ENCODE measurements at places on chromosomes 4 and X. TPM values are rescaled to one million over a fixed set of nuclear protein-coding genes. Genes with fewer than 3 reads are reported as not detected.

GRCh38 chr4:1880332-1880731, 9.1 kb downstream of the NSD2 start:
- no peak for DNase-seq

DNA sequence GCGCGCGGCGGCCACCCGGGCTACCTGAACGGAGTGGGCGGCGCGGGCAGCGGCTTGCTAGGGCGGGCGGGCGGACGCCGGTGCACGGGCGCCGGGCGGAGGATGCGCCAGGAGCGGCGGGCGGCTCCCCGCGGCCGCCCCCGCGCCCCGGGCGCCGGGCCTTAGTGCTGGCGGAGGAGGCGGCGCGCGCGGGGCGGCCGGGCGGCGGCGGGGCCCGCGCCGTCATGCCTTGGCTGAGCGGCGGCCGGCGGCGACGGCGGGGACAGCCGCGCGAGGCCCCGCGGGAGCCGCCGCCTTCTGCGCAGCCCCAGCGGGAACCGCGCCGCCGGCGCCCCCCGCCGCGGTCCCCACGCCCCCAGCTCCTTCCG, 48.2 kb downstream of the CLDN34 start:
- DNase-seq, result no peak

DNA sequence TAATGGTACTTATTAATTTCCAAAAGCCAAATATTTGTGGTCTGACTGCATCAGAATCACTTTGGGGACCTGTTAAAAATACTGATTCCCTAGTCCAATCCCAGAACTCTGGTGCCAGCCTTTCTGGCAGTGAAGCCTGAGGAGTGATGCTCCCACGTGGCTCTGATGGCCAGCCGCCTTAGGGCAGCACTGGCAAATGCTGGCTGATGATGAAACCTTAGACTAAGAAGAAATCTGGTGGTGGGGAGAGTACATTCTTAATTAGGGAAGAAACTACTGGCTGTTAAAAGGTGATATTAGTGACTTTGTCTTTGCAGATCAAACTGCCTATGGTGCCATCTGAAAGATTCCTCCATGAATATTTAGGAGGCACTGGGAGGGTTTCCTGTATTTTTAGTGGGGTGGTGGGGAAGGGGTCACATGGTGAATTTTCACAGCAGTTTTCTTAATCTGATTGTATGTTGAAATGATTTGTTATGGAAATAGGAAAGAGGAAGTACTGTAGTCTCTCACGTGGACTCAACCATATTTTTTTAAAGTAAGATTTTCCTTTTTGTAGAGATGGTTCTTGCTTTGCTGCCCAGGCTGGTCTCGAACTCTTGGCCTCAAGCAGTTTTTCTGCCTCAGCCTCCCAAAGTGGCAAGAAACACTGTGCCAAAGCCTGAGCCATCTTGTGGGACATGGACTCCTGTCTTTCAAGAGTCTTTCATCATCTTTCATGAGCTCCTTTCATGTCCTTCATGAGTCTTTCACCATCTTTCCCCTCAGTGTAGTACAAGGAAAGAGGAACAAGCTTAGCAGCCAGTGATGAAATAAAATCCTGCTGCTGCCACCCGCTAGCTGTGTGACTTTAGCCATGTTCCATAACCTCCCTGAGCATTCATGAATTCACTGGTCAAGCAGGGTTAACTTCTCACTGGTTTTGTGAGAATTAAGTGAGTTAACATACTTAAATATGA, 90.8 kb downstream of the ZNF330 start:
- no peak for DNase-seq

GRCh38 chr4:77931452-77932135, 69.0 kb downstream of the MRPL1 start:
- no peak for DNase-seq

GRCh38 chr4:177879851-177880250, 437.6 kb upstream of the AGA start:
- no peak for DNase-seq

DNA sequence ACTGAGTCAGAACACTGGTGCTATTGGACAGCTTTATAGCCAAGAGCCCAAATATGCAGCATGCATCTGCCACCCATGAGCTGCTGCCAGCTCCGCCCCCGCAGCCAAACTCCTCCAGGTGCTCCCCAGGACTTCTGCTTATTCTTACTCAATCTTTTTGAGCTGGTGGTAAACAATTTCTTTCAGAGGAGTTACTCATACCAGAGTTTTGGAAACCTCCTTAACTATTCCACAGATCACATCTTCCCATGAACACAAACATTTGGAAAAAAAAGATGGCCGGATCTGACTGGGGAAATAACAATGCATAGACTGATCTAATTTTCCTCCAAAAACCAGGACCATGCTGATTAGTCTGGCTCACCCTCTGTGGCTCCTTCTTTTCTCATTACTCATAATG, 399.9 kb downstream of the GPM6A start:
- no peak for DNase-seq

- DNase-seq, result no peak
Measured at GRCh38 chrX:22912616-22913015, 87.1 kb upstream of the DDX53 start.

DNA sequence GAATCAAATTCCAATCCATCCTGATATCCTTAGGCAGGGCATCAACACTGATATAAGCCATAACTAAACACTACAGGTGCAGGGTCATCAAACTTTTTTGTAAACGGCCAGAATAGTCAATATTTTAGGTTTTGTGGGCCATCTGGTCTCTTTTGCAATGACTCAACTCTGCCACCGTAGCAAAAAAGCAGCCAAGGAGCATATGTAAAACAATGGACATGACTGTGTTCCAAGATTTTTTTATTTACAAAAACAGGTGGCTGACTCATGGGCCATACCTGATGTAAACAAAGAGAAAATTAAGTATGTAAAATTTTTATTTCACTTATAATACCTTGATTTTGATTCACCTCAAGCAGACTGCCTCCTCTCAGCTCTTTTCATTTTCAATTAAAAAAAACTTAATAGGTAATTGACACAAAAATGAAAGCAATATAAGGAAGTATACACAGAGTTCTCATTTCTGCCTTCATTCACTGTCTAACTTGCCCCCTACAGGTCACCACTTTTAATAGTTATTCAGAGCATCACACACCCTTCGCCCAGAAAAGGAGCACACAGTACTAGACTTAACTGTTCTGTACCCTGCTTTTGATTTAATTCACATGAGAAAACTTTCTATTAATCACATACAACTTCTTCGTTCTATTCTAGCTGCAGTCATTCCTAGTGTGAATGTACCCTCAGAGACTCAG, 35.3 kb upstream of the GPM6B start:
- DNase-seq, result no peak

DNA sequence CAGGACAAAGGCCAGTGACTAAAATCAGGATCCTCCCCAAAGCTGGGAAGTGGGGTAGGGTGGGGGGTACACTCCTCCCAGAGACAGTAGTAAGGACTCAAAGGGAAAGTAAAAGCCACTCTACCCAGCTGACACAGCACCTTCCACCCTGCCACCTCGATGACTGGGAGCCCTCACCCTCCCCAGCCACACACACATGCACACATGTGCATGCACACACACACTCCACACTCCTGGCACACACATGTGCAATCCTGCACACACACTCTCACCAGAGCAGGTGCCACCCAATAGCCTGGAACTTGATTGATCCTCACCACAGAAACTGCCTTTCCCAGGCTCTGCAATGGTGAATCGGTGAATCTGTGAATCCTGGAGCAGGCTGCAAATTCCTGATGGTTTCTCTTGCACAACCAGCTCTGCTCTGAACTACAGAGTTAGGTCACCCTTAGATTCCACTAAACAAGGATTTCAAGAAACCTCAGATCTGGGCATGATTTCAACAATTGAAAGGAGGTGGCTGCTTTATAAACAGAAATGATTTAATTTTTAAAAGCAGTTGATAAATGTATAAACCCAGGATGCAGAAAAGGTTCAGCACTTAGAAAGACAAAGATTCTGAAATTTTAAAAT, 21.5 kb downstream of the AMOT start:
- no peak for DNase-seq

GRCh38 chrX:71321731-71322130, 20.2 kb downstream of the ITGB1BP2 start:
- no peak for DNase-seq

DNA sequence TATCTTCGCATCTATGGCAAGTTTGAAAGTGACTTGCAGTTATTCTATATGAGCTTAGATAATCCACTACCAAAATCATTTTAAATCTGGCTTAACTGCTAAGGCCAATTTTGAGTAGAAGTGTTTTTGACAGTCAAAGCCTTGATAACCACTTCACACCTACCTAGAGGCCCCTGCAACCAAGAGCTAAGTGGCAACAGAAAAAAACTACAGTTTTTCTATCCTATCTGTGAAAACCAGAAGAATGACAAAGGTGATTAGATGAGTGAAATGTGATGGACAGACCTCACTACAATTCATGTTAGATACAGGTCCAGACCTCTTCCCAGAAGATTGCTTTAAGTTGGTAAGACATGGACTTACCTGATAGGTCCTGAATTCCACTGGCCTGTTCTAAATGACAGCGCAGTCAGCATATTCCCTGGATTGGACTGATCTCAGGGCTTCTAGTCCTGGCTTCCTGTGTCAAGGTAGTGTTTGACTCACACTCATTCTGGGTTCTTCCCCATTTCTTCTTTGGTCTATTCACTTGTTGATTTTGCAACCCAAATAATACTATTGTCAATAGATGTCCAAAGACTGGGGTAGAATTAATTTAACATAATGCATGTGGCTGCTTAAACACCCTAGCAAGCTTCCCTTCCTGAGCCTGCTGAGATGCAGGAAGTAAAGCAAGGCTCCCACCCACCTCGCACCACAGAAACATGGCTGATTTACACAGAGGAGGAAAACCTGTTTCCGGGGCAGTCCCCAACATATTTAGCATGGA, 65.1 kb downstream of the PPP3CA start:
- no peak for DNase-seq

DNA sequence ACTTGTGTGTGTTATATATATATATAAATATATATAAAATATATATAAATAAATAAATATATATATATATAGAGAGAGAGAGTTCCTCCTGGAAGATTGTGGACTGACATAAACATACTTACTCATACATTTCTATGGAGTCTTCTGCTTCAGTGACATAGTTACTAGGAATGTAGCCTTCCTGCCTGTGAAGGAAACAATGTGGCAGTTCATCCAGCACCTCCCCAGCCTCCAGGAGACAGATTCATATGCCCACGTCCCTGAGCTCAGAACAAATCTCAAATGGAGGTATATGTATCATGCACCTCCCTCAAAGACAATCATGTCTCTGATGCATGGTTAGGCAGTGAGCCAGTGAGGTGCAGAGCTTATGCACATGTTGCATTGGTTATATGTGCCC, 11.4 kb upstream of the TIMM8A start:
- DNase-seq, result no peak

DNA sequence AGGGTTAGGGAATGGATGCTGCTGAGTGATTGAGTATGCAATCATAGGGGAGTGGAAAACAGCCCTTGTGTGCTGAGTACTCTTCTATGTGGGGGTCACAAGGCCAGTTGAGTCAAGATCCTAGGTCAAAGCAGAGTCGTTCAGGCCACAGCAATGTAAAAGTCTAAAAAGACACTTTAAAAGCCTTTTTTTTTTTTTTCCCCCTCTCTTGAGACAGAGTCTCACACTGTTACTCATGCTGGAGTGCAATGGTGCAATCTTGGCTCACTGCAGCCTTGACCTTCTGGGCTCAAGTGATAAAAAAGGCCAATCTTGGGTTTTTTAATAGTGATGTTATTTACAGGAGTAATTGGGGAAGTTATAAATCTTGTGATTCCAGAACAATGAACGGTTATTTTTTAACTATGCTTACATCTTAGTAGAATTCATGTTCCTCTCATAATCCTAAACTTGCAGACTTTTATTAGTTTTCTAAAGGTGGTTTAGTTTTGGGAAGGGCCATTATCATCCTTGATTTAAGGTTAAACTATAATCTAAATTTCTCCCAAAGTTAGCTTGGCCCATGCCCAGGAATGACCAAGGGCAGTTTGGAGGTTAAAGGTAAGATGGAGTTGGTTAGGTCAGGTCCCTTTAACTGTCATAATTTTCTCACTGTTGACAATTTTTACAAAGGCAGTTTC, 82.2 kb upstream of the BMP2K start:
- no peak for DNase-seq

DNA sequence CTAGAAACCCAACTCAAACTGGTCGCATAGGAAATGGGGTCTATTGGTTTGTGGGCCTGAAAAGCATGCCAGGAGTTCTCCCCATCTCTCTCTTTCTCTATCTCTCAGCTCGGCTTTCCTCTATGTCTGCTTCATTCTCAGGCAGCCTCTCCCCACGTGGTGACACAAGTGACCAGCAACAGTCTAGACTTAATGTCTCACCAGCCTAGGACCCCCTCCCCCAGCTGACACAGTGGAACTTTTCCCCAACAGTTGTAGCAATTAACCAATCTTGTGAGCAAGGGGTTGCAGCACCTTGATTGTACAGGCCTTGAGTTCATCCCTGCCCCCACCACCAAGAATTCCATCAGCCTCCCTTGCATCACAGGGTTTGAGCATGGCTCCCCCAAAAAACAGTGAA, 159.8 kb upstream of the KIT start:
- DNase-seq, result no peak

The POF1B gene
- total RNA-seq, result 0.81 TPM

The WWC2 gene
- 44.8 TPM for total RNA-seq

The PRR32 gene
- not detected for total RNA-seq

The LINC00632 gene
- 200 TPM for total RNA-seq

The MAGEB6 gene
- not detected for total RNA-seq

The DGAT2L6 gene
- total RNA-seq, result not detected

The ANAPC4 gene
- total RNA-seq, result 41.1 TPM

The DSPP gene
- not detected for total RNA-seq

The ASB9 gene
- 2.5 TPM for total RNA-seq

The ADH1A gene
- 0.99 TPM for total RNA-seq
